ENCODE measurements at places on chromosomes 16 and 17. TPM values are rescaled to one million over a fixed set of nuclear protein-coding genes. Genes with fewer than 3 reads are reported as not detected.

DNA sequence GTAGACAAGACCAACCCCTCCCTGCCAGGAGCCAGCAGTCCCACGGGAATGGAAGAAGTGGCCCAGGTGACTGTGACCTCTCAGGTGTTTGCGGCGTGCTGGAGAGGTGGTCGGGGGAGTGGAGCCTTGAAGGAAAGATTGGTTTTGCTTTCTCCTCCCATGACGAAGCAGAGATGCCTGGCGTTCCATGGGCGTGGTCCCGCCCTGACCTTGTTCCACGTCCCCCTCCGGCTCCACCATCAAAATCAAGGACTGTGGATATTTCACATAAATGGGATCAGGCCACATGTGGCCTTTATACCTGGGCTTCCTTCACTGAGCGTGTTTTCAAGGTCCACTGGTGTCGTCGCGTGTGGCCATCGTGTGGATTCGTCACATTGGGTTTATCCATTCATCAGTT, 270.6 kb upstream of the TNRC6C start:
- no peak overlapping the region for H3K4me3 ChIP-seq
- H3K4me1 ChIP-seq, result peaks cover 3% of the 10 kb centered on the region
- H3K27ac ChIP-seq, result no peak overlapping the region
- no peak for DNase-seq

DNA sequence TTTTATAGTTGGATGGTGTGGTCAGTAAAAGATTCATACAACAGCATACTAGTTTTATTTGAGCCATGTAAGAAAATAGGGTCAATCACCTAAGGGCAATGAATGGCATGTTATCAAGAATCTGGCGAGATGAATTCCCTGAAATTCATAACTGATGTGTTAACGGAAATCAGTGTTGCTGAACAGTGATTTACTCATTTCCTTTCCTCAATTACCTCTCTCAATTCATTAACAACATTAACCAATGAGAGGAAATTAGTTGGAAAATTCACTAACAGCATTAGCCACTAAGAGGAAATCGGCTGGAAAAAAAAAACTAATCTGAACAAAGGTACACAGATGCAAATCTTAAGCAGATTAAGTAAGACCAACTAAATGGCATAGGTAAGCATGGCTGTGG, 6.3 kb downstream of the CMTR2 start:
- no peak overlapping the region for H3K27ac ChIP-seq
- peaks cover 19% of the 10 kb centered on the region for H3K36me3 ChIP-seq
- no peaks in the 10 kb centered on the region for H3K27me3 ChIP-seq
- H3K4me1 ChIP-seq, result peaks cover 6% of the 10 kb centered on the region
- no peak overlapping the region for H3K4me3 ChIP-seq

DNA sequence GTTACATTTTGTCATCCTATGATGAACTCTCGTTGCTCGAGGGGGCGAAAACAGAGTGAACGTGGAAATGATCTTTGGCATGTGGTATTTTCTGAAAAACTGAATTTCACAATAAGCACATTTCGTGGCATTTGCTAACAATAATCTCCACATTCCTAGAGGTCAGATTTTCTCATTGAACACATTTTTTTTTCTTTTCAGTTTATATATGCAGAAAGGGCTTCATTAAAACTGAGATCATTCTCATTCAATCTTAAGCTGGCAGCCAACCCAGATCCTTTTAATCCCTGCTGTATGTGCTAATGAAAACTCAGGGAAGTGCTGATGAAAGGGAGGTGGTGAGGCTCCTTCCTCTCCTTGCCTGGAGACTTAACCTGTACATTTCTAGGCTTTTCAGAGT, 52.6 kb downstream of the PRKCA start:
- DNase-seq, result no peak
- H3K4me1 ChIP-seq, result peaks cover 4% of the 10 kb centered on the region
- H3K27me3 ChIP-seq, result no peaks in the 10 kb centered on the region
- no peak overlapping the region for H3K4me3 ChIP-seq
- no peaks in the 10 kb centered on the region for H3K36me3 ChIP-seq

DNA sequence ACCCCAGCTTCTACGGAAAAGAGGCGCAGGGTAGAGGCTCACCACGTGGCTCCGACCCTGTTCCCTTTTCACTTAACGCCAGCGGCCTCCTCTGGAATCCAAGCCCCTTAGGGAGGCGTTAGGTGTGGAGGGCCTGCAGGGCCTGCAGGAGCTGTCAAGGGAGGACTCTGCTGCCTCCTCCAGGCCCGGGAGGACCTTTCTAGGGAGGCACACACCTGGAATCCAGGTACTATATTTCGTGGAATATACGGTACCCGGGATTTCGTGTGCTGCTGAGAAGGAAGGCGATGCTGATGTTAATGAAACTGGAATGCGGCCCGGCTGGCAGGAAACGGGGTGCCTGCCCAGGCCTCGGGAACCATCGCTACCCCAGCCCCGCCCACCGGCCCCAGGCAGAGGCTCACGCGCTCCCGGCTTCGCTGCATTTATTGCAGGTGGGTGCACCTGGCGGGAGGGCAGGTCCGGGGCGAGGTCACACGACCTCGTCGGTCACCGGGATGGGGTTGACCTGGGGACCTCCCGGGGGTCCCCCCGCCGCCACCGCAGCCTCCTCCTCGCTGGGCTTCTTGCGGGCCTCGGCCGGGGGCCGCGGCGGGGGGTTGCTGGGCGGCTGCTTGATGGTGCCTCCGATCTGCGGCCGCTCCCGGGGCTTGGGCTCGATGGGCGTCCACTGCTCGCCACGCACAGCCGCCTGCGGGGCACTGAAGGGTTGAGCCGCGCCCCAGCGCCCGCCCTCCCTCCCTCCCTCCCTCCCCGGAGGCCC, 4.7 kb downstream of the IL17C start:
- no peak for DNase-seq
- no peak overlapping the region for H3K4me3 ChIP-seq
- H3K4me1 ChIP-seq, result no peaks in the 10 kb centered on the region
- no peak overlapping the region for H3K27ac ChIP-seq

Gene HYDIN
- 26.3 TPM for total RNA-seq

Gene CRYBA1
- total RNA-seq, result not detected

Data from thyroid gland (tissue), 4 donors.